NCI-H1436 treated with DMSO at 0.1 percent for 48 hours (cell line): ENCODE measurements at places on chromosomes 7 and 10.

DNA sequence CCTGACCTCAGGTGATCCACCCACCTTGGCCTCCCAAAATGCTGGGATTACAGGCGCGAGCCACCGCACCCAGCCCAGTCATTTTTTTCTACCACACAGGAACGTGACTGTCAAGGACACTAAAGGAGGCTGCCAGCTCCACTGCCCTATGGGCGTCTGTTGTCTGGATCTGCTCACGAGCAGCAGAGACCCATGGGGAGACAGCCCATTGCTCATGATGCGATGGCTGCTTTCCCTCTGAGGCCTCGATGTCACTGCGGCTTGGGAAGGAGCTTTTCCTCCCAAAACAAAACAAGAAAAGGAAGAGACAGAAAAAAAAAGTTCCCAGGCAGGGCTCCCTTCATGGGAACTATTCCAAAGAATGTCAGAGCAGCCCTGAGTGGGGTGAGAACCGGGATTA, 70.5 kb downstream of the DENND2A start:
- no peak for DNase-seq

GRCh38 chr7:123883154-123883553, 38.2 kb downstream of the HYAL4 start:
- no peak for DNase-seq

- no peak for DNase-seq
Observed at GRCh38 chr7:128790315-128791041, 1.3 kb upstream of the CCDC136 start.

DNA sequence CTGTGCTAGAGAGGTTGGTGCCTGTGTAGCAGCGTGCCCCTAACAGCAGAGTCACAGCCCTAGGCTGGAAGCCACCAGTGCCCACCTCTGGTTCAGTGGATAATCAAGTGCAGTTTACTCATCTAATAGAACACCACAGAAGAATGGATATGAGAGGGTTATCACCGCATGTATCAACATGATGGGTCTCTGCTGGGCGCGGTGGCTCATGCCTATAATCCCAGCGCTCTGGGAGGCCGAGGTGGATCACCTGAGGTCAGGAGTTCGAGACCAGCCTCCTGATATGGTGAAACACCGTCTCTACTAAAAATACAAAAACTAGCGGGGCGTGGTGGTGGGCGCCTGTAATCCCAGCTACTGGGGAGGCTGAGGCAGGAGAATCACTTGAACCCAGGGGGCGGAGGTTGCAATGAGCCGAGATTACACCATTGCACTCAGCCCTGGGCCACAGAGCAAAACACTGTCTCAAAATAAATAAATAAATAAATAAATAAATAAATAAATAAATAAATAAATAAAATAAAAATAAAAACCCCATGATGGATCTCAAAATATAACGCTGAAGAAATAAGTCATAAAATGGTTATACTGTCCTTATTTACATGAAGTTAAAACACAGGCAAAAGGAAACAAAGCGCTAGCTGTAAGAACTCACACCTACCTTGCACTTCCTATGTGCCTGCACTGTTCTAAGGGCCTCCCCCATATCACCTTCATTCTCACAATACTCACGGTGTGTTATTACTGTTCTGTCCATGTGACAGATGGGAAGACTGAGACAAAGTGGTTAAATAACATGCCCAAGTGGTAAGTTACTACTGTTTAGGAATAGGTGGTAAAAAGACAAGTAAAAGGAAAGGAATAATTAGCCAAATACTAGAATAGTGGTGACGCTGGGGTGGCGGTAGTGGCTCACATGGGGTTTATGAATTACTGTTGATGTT, 70.9 kb downstream of the AMZ1 start:
- no peak for DNase-seq

DNA sequence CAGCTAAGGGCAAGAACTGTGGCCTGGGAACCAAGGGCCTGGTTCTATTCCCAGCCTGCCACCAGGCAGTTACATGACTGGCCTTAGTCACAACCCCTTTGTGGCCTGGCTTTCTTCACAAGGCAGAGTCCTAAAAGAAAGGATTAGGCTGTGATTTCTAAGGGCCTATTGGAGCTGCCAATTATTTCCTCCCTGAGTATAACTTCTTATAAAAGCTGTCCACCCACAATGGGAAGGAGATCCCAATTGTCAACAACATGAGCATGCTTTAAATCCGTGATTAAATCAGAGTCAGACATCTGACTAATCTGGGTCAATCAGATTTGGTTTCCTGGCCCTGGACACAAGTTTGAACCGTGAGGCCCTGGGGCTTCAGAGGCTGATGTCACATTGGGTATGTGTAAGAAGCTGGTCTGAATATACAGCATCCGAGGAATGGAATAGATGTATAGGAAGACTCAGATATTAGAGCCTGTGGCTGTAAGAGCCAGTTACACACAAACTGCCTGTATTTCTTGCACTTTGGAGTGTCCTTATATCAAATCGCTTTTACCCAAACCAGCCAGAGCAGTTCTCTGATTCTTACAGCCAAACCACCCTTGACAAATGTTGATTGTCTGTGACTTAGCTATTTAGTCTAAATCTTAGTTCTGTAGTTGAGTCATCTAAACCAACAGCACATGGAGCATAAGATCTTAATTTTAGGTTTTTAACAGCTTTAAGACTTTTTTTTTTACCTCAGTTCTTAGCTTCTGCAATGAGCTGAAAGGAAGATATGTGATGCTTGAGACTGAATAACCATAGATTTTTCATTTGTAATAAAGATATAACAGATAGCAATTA, 61.3 kb downstream of the ABCB4 start:
- DNase-seq = no peak

DNA sequence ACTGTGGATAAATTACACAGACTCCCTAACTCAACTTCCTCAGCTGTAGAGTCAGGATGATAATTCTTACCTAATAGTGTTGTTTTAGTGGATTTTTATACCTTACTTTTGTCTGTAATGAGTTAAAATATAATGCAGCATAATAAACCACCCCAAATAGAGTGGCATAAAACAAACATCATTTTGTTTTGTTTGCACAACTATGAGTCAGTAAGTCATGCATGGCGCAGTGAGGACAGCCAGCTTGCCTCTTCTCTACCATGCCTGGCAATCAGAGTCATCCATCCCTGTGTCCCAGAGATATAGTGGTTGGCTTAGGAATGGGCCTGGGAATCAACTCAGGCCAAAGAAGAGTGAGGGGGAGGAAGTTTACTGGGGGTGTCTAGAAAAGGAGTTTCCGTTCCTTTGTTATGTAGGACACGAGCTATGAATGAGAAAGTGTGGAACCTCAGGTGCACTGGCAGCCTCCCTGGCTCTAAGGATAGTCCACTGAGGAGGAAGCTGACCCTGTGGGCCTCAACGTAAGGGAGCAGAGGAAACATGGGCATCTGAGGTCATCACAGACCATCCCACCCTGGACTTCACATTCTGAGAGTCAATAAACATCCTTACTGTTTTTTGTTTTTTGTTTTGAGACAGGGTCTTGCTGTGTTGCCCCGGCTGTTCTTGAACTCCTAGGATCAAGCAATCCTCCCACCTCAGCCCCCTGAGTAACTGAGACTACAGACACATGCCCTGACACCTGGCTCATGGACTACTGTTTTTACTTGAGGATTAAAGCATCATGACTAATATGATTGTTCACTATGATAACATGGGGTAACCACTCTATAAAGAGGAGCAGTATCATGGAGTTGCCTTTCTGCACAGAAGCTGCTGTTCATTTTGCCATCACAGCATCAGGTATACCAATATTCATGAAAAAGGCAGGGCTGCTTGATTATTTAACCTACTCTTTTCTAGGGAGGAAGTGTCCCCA, 21.0 kb upstream of the GRB10 start:
- no peak for DNase-seq

- DNase-seq = no peak
Observed at GRCh38 chr7:132871419-132871818, 210.5 kb downstream of the CHCHD3 start.

GRCh38 chr7:30905078-30906012, 6.3 kb upstream of the AQP1 start:
- no peak for DNase-seq

- no peak for DNase-seq
Observed at GRCh38 chr10:99964791-99965190, 45.0 kb downstream of the DNMBP start.

- no peak for DNase-seq
Observed at GRCh38 chr10:7948371-7949000, 106.0 kb upstream of the GATA3 start.

DNA sequence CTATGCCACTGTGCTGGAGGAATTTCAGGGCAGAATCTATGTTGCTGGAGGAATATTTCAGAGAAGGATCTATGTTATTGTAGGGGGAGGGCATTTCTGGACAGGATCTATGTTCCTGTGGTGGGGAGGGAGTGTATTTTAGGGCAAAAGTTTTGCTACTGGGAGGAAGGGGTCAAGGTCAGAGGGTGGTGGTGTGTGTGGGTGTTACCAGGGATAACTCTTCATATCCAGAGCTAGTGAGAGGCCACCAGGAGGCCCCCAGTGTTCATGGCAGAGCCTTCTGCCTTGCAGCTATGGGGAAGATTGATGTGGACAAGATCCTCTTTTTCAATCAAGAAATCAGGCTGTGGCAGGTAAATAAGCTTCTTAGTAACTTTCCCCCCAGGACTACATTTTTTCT, 2.0 kb upstream of the STRA8 start:
- DNase-seq = no peak

DNA sequence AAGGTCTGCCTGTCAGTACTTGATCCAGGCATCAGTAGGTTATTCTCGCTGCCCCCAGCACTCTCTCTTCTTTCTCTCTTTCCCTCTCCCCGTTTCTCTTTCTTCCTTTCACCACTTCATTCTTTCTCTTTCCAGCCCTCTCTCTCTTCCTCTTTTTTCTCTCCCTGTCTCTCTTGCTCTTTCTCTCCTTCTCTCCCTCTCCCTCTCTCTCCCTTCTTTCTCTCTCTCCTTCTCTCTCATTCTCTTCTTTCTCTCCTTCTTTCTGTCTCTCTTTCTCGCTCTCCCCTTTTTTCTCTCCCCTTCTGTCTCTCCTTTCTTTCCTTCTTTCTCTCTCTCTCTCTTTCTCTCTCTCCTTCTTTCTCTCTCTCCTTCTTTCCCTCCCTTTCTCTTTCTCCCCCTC, 7.5 kb upstream of the DRGX start:
- no peak for DNase-seq

DNA sequence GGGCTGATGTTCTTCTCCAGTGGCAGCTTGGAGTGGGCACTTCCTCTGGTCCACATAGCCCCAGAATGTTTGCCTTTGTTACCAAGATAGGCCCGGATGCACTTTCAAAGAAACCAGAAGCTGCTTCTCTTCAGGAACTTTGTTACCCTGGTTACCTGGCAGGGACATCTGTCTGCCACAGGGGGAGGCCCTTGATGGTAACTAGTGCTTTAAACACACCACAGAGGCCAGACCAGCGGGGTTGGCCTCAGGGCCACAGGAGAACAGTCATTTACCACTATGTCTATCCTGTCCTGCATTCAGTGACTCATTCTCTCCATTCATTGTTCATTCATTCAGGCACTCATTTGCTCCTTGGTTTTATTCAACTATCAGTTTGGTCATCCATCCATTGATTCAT, 11.9 kb upstream of the PLEKHA1 start:
- DNase-seq = no peak

- DNase-seq = no peak
Observed at GRCh38 chr7:100892364-100893317, 3.0 kb downstream of the ACHE start.

GRCh38 chr10:124180044-124180745, 86.8 kb upstream of the CHST15 start:
- DNase-seq = no peak

DNA sequence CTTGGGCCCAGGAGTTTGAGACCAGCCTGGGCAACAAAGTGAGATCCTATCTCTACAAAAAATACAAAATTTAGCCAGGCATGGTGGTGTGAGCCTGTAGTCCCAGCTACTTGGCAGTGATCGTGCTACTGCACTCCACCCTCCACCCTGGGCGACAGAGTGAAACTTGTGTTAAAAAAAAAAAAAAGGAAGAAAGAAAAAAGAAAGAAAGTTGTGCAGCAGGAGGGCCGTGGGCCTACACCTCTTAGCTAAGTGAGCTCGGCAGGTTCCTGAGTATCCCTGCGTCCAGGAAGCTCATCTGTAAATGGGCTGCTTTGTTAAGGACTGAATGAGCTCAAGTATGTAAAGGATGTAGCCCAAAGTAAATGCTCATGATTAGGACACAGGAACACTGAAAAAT, 155.0 kb downstream of the RNF216 start:
- no peak for DNase-seq

- DNase-seq = no peak
Observed at GRCh38 chr10:111035542-111035941, 41.3 kb upstream of the ADRA2A start.

DNA sequence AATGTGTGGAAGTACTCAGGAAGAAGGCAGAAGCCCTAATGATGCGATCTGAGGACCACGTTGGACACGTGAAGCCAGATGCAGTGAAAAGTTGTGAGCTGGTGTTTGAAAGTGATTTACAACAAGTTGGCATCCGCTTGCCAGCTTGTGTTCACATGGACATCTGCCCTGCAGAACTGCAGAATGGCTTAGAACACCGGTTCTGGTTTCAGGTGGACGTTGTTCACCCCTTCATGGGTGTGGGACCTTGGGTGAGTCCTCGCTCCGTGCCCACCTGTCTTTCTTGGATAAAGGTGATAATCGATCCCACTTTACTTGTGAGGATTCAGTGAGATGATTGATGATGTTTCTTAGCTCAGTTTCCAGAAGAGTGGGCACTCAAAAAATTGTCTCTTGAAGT, 53.8 kb downstream of the CAMK1D start:
- no peak for DNase-seq
